ENCODE measurements at places on chromosomes 16 and 17.

- peaks cover 6% of the 10 kb centered on the region for H3K36me3 ChIP-seq
- H3K4me1 ChIP-seq, result peaks cover 16% of the 10 kb centered on the region
- H3K27me3 ChIP-seq, result peaks cover 6% of the 10 kb centered on the region
- no peak for DNase-seq
Observed at GRCh38 chr17:3762922-3763776, 37.8 kb downstream of the ITGAE start.

DNA sequence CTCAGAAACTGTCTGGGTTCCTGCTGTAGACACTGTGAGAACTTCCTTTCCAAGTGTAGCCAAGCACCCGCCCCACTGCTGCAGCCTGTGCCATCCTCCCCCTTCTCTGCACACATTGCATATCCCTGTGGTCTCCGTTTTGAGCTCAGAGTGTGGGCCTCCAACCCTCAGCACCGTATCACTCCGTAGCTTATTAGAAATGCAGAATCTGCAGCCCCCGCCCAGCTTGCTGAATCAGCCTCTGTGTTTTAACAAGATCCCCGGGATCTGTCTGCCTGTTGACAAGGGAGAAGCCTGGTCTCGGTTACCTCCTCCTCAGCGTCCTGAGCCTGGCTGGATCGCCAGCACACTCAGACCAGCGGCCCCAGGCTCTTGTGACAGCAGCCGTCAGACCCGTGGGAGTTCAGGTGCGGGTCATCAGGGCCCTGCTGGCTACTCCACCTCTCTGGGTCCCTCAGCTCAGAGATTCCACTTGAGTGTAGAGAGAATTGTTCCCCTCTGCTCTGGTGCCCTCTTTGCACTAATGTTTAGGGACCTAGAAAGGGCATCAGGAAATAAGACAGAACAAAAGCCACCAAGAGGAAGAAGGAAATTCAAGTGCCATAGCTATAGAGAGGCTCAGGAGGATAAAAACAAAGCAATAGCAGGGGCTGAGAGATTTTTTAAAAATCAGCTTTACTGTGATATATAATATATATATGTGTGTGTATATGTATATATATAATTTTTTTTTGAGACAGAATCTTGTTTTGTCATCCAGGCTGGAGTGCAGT lies 92.3 kb downstream of the PITPNC1 start:
- peaks cover 25% of the 10 kb centered on the region for H3K4me1 ChIP-seq
- no peaks in the 10 kb centered on the region for H3K27me3 ChIP-seq
- DNase-seq, result no peak
- peaks cover 4% of the 10 kb centered on the region for H3K36me3 ChIP-seq
- H3K27ac ChIP-seq, result no peak overlapping the region

DNA sequence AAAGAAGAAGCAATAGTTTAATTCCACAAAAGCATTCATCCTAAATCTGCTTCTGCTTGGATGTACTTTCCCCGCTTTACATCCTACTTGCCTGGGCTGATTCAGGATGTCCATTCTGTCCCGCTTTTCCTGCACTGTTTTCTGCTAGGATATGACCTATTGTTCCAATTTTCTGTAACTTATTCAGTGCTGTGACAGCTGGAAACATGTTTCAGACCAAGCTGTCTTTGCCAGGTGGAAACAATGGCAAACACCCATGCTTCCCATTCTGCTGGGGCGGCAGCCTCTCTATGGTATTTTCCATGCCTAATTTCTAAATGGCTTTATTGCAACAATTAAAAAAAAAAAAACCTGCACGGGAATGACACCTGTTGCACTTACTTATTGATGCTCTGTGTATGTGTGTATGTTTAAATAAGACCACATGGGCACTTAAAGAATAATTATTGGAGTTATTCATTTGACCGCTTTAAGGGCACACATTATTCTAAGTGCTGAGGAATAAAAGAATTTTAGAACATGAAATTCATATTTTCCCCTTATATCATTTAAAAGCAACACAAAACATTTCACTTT lies 21.0 kb downstream of the COQ7 start:
- H3K27me3 ChIP-seq, result peaks cover 7% of the 10 kb centered on the region
- peaks cover 8% of the 10 kb centered on the region for H3K36me3 ChIP-seq
- H3K4me3 ChIP-seq, result no peak overlapping the region
- peaks cover 2% of the 10 kb centered on the region for H3K4me1 ChIP-seq

- H3K4me3 ChIP-seq, result no peak overlapping the region
- no peak overlapping the region for H3K27ac ChIP-seq
- no peaks in the 10 kb centered on the region for H3K36me3 ChIP-seq
- H3K27me3 ChIP-seq, result peaks cover 29% of the 10 kb centered on the region
- DNase-seq, result no peak
Observed at GRCh38 chr17:36674278-36674650, 72.9 kb downstream of the MRM1 start.

- no peak overlapping the region for H3K27ac ChIP-seq
- H3K27me3 ChIP-seq, result no peaks in the 10 kb centered on the region
Observed at GRCh38 chr17:61362396-61362795, 37.2 kb upstream of the TBX2 start.

DNA sequence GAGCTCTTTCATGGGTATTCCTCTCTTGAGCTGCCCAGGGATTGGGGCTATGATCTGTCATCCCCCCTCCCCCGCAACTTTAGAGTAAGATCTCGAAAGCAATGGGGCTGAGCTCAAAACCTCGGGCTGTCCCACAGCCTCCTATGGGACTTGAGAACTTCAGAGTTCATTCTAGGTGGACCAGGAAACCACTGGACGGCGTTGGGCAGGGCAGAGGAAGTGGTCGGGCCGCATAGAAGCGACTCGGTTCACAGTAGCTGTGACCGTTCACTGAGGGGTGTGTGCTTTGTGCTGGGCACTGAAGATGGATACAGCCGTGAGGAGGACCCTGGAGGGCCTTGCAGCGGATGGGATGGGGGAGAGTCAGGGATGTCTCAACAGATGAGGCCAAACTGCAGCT lies 292.0 kb downstream of the CPPED1 start:
- no peak overlapping the region for H3K4me3 ChIP-seq
- no peaks in the 10 kb centered on the region for H3K27me3 ChIP-seq
- peaks cover 29% of the 10 kb centered on the region for H3K36me3 ChIP-seq
- peak overlapping the region; percentile 2 for H3K27ac ChIP-seq
- peaks cover 65% of the 10 kb centered on the region for H3K4me1 ChIP-seq
- DNase-seq, result no peak

- no peaks in the 10 kb centered on the region for H3K36me3 ChIP-seq
- peaks cover 19% of the 10 kb centered on the region for H3K4me1 ChIP-seq
- H3K27ac ChIP-seq, result no peak overlapping the region
- no peak overlapping the region for H3K4me3 ChIP-seq
- no peak for DNase-seq
Observed at GRCh38 chr17:38588788-38589174, 17.0 kb downstream of the SRCIN1 start.

DNA sequence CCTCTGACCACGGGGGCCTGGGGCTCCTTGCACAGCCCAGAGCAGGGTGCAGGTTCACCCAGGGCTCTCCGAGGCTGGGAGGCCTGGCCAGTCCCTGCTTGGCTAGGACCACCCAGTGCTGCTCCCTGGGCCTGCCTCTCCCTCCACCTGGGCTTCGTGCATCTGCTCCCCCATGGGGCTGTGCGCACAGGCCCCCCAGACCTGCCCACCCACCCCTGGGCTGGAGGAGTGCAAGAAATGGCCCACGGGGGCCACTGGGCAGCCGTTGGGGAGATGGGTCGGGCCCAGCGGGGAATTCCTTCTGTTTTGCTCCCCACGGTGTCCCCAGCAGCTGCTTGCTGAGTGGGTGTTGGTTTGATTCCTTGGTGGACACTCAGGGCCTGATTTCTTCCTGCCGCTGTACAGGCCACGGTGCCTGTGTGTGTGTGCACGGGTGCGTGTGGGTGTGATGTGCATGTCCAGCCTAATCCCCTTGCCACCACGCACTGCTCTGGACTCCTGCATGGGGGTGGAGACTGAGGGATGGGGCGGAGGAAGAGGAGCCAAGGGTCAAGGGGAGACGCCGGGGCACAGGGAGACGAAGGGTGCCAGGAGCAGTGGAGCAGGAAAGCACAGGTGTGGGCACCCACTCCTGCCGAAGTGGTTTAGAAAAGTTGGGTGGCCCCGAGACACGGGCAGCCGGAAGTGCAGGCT lies 8.5 kb downstream of the PRSS27 start:
- H3K4me1 ChIP-seq, result peaks cover 20% of the 10 kb centered on the region
- H3K36me3 ChIP-seq, result peaks cover 27% of the 10 kb centered on the region
- no peak overlapping the region for H3K27ac ChIP-seq
- no peak for DNase-seq
- H3K27me3 ChIP-seq, result peaks cover 18% of the 10 kb centered on the region
- H3K4me3 ChIP-seq, result peak overlapping the region; percentile 13

DNA sequence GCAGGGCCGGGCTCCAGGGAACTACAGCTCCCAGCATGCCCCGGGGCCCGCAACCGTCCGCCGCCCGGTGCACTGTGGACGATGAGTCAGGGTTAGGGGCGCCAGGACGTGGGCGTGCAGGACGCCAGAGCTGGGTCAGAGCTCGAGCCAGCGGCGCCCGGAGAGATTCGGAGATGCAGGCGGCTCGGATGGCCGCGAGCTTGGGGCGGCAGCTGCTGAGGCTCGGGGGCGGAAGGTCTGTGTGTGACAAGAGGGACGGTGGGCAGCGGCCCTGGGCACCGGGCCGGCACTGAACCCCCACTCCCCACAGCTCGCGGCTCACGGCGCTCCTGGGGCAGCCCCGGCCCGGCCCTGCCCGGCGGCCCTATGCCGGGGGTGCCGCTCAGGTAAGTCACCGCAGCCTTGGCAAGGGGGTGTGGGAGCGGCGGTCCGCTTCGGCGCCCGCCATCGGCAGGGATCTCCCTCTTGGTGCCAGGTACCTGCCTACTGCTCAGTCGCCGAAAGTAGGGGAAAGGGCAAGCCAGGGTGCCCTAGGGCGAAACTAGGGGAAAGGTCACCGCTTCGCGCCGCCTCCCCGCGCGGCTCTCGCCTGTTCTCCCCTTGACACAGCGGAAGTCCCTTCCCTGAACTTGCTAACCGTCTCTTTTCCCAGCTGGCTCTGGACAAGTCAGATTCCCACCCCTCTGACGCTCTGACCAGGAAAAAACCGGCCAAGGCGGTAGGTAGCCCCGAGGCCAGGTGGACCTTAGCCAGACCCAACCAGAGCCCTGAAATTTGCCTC lies at the start of the genes ACADVL and DLG4:
Gene ACADVL, plus strand, starts transcription at position 127 of the 781 bp plus-strand sequence. Its CDS starts 47 bp downstream, at position 174.
Gene DLG4, minus strand, starts transcription at position 25 of the 781 bp plus-strand sequence.
- peaks cover 50% of the 10 kb centered on the region for H3K4me1 ChIP-seq
- H3K27ac ChIP-seq, result peak within 1 kb of the TSS; percentile 99
- peaks cover 43% of the 10 kb centered on the region for H3K36me3 ChIP-seq

GRCh38 chr17:33284022-33284421 lies 9.1 kb downstream of the ASIC2 start:
- H3K27ac ChIP-seq, result no peak overlapping the region
- H3K4me3 ChIP-seq, result no peak overlapping the region
- DNase-seq, result no peak

DNA sequence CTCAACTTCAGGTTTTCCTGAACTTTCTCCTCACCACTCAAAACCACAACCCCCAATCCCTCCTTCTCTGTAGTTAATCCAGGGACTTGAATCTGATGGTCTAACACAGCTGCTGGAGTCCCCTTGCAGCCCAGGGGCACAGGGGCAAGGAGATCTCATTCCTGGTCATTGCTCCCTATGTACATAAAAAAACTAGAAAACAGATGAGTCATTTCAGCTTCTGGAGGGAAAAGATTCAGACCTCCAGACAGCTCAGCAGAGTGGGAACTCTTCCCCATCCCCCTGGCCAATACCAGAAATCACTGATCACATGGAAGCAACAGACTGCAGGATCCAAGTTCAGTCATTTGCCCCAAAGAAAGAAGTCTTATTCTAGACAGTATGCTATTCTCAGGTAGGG lies 62.1 kb downstream of the DYNLRB2 start:
- no peak for DNase-seq
- no peak overlapping the region for H3K27ac ChIP-seq

- H3K27ac ChIP-seq, result peak overlapping the region; percentile 67
- no peak overlapping the region for H3K4me3 ChIP-seq
- H3K4me1 ChIP-seq, result peaks cover 89% of the 10 kb centered on the region
- DNase-seq, result no peak
- no peaks in the 10 kb centered on the region for H3K27me3 ChIP-seq
- H3K36me3 ChIP-seq, result peaks cover 53% of the 10 kb centered on the region
Observed at GRCh38 chr17:18322522-18322921, 7.4 kb downstream of the SMCR8 start.

DNA sequence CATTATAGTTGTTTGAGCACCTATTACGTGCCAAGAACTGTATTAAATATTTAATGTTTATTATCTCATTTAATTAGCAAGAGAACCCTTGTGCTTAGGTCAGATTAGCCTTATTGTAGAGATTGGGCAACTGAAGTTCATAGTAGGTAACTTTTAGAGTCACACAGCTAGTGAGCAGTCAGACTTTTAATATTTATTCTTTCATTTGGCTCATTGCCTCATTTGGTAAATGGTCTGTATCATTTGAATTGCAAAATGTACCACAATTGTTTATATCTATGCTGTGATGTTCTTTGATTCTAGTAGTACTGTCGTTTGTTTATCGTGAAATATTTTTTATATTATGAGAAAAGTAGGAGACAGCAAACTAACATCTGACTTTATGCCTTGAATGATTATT lies 7.6 kb downstream of the CLTC start:
- no peak overlapping the region for H3K4me3 ChIP-seq
- H3K4me1 ChIP-seq, result peaks cover 65% of the 10 kb centered on the region
- H3K27me3 ChIP-seq, result no peaks in the 10 kb centered on the region
- no peak overlapping the region for H3K27ac ChIP-seq
- peaks cover 22% of the 10 kb centered on the region for H3K36me3 ChIP-seq

DNA sequence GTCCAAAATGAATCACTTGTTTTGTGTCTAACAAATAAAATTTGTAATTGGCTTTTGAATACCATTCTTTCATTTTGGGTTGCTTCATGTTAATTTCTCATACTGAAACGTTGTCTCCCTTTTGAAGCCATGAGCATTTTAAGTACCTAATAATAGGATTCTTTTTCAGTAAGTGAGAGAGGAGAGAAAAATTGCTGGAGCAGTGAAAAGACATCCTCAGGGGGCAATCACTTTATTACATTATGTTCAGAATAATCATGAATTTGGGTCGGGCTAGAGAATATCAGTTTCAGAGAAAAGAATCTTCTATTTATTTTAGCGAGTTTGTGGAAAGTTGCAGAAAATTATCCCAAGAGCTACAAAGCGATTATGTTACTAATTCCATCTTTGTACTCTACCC lies 96.8 kb downstream of the CNTNAP4 start:
- no peak overlapping the region for H3K4me3 ChIP-seq
- H3K27ac ChIP-seq, result no peak overlapping the region
- no peaks in the 10 kb centered on the region for H3K27me3 ChIP-seq

DNA sequence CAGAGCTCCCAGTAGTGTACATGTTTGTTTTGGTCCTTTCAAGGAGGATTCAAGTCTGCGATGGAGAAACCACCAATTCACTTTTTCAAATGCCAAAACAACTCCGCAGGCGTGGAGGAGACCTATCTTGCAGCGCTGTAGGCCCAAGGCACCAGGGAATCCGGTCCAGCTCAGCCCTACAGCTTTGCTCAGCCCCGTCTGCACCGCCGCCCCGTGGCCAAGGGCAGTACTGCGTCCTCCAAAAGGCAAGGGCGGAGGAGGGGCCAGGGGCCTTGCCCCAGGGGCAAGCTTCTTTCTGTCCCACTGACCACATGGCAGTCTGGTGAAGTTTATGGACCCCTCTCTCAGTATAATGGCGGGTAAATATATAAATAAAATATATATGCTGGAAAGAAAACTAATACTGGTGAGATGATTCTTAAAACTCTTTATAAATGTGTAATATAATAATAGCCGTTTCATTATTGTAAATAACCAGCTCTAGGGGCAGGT lies 709 bp upstream of the CD300LG start:
- peaks cover 8% of the 10 kb centered on the region for H3K4me1 ChIP-seq
- no peak overlapping the region for H3K4me3 ChIP-seq
- no peak overlapping the region for H3K27ac ChIP-seq

GRCh38 chr16:30030841-30031413 lies at the start of gene TLCD3B:
TSS of gene TLCD3B (minus strand) at chr16:30031271. CDS start at chr16:30030527, 744 bp downstream.
- no peaks in the 10 kb centered on the region for H3K36me3 ChIP-seq
- no peak for DNase-seq
- peak within 1 kb of the TSS; percentile 43 for H3K4me3 ChIP-seq
- H3K4me1 ChIP-seq, result peaks cover 12% of the 10 kb centered on the region
- H3K27me3 ChIP-seq, result peaks cover 72% of the 10 kb centered on the region
- no peak within 1 kb of the TSS for H3K27ac ChIP-seq
